ENCODE measurements at places on chromosomes 5 and 9.

DNA sequence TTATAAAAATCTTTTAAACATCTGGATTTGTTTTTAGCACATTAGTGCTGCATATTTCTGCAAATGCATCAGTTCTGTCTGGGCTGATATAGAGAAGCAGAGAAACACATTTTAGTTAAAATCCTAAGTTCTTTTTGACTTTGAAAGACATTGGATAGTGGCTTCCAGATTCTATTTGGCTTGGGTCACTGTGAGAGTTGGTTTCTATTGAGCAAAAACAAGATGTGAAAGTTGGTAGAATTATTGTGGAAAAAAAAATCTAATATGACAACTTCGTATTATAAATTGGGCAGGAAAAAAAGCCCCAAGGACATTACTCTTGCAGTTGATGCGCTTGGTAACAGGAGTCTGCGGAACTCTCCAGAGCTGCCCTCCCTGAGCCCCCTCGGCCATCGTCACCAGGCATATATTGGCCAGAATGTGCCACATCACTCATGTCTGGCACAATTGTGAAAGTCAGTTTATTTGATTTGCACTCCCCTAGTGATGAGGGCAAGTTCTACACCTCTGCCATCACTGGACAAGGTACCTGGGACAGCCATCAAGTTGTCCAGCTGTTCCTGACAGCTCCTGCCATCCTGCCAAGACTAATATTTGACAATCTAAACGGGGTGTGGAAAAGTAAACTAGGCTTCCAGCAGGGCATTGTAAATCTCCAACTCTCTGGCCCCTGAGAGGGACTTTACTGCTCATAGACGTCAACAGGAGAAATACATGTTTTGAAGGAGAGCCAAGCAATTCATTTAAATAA is 334.5 kb downstream of the TENT4A start:
- DNase-seq, result no peak

GRCh38 chr5:159660401-159660800 is 255.9 kb upstream of the ADRA1B start:
- no peak for DNase-seq

DNA sequence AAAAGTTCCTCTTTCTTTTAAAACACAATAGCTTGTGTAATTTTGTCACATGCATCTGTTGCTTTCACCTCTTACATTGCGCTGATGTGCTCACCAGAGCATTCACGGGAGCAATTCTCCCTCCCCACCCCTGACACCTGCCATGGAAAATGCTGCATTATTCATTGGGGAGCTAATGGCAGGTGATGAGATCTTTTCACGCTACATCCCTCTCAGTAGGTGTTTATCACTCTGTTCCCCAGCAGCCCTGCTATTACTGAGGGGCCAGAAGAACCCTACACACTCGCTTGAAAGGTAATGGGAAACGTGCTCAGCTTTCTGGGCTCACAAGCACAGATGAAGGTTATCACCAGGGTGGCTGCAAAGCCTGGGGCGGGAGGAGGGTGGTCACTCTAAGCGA is 398.0 kb downstream of the PSAT1 start:
- no peak for DNase-seq

DNA sequence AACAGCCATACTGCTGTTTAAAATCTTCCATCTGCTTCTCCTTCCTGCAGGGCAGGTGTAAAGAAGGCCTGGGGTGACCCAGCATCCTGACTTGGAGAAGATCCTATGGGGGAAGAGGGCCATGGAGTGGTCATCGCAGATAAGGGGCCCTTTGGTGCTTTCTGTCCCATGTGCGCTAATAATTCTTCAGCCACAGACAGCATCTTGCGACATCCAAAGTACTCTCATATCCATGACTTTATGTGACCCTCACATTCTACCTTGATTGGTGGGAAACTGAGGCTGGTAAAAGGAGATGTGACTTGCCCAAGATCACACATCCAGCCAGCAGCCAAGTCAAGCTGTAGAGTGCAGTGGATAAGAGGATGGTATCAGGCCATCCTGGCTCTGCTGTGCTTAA is 44.3 kb upstream of the HAND1 start:
- no peak for DNase-seq

DNA sequence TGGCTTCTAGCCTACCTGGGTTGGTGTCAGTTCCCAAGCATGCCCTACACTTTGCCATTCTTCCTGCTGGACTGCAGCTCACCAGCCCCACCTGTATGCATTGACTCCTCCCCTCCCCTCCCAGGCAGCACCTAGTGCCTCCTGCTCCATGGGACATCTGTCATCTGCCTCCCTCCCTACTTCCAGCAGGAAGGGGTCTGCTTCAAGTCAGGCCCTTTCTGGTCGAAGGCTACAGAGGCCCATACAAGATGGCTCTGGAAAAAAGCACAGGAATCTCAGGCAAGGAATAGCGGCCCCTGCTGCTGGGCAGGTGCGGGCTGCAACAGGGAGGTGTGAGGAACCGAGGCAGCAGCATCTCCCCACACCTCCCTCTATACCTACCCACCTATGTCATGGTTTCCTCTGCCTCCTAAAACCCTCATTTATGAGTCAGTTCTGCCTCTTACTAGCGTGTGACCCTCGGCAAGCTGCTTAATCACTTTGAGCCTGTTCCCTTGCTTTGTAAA is 19.7 kb downstream of the WWC1 start:
- DNase-seq, result no peak

GRCh38 chr5:93623153-93623552 is 40.1 kb downstream of the NR2F1 start:
- no peak for DNase-seq

- no peak for DNase-seq
These were observed 50.2 kb upstream of the DNAH5 start for GRCh38 chr5:13994621-13995253.

- no peak for DNase-seq
These were observed 570.6 kb upstream of the CLINT1 start for GRCh38 chr5:158429564-158429963.

DNA sequence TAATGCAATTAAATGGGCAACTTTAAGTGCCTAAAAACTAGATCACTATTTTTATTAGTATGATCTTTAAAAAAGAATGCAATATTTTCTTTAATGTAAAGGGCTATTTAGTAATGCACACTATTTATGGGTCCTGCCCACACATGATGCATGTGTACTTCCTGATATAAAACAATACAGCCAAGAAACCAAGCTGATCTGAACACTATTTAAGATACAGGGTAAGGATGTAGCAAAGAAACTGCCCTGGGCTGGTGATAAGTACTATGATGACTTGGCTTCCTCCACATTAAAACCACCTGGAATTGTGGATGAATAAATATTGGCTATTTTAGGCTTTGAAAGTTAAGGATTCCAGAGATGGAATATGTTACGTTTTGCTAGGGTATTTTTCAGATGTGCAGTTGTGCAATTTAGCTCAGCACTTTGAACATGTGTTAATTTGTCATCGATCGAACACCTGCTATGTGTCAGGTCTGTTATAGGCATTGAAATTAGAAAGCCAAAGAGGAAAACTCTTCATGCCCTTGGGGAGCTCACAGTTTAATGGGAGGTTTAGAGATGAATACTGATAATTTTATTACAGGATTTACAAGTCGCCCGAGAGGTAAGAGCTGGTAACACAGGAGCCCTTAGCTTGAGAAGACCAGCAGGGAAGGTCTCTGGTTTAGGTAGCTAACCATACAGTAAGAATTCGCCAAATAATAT is 276.7 kb downstream of the PLK2 start:
- DNase-seq, result no peak

GRCh38 chr5:172362755-172363154 is 79.2 kb upstream of the UBTD2 start:
- DNase-seq, result no peak

- DNase-seq, result no peak
These were observed 428.6 kb downstream of the DMAC1 start for GRCh38 chr9:7370988-7371387.

DNA sequence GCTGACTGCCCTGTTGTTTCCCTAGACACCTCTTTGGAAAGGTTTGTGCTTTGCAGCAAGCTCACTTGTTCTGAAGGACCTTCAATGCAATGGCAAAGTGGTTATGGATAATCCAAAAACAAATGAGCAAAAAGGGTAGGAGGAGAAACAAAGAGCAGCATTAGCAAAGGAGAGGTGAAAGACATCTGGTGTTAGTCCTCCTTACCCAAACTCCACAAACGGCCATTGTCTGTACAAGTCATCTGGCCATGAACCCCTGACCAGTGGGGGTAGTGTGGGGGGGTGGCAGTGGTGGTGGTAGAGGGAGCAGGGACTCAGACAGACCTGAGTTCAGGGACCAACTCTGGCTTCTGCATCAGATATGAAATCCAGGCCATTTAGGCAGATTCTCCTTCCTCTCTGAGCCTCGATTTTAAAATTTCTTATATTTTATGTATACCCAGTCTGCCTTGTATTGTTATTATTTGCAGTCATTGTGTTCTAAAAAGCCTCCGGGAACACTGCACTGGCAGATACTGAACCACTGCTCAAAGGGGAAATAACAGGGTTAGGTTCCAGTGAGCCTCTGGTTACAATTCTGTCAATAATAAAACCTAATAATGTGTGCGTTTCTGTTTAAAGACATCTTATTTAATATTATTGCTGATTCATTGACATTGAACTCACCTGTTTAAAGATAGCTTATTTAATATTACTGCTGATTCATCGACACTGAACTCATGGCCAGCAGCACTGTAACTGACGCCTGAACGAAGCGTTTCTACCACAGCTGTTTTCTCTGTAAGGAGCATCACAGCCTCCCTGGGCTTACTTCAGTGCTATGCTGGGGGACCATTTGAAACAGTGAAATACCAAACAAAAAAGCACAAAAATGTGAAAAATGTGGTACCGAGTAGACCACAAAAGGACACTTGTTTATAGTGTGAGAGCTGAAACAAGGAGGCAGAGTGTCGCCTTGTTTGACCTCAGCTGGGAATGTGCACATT is 156.0 kb downstream of the SEC61B start:
- DNase-seq, result no peak

DNA sequence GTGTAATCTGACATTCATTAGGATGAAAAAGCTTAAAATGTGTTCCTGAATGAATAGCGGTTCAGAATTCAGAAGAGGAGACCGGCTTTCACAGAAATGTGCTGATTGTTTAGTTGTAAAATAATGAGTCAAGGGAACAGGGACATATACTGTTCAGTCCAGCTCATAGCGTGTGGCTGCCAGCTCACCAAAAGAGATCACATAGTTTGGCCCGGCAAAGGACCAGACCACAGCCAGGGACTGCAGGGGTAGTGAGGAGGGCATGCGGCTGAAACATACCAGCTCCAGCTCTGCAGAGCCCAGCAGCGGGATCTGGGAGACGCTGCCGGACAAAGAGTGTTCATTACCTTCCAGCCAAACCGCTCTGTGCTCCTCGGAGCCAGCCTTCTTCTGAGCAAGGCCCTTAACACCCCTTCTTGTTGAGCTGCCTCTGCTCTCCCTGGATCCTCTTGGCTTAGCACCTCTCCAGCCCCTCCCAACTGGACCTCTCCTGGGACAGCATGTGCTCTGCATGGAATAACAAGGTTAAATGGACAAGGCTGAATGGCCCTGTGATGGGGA is 116.8 kb upstream of the CNTLN start:
- no peak for DNase-seq

- DNase-seq, result no peak
These were observed 23.9 kb downstream of the FGF10 start for GRCh38 chr5:44365345-44365744.

DNA sequence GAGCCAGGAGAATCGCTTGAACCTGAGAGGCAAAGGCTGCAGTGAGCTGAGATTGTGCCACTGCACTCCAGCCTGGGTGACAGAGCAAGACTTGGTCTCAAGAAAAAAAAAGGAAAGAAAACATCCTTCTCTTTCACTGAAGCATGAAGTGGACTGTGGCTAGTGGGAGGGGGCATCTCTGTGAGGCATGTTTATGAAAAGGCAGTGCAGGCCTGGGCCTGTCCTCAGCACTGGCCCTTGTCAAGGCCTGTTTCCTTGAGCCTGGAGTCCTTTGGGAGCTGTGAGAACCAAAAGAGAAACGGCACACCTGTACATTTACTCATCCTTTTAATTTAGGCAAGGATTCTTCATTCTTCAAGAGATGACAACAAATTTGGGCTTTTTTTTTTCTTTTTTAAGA is 18.3 kb upstream of the FUBP3 start:
- DNase-seq, result no peak

DNA sequence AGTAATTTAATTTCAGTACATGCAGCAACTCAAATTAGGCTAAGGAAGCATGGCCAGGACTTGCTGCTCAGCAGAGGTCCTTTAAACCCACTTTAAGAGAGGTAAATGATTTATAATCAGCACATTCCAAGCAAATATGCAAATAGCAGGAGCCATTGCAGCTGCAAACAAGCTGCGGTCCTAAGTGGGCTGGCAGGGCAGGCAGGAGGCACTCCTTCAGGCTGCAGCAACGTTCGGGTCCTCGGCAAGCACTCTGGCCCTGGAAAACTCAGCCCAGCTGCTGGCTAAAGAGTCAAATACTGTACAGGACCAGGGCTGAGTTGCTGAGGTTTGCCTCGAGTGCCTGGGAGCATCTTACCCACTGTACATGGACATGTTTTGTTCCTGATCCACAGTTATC is 126.9 kb downstream of the FSTL4 start:
- no peak for DNase-seq

GRCh38 chr9:4706971-4707622 is 27.7 kb downstream of the CDC37L1 start:
- no peak for DNase-seq

GRCh38 chr9:77975806-77976205 is 55.8 kb downstream of the GNAQ start:
- DNase-seq, result no peak

DNA sequence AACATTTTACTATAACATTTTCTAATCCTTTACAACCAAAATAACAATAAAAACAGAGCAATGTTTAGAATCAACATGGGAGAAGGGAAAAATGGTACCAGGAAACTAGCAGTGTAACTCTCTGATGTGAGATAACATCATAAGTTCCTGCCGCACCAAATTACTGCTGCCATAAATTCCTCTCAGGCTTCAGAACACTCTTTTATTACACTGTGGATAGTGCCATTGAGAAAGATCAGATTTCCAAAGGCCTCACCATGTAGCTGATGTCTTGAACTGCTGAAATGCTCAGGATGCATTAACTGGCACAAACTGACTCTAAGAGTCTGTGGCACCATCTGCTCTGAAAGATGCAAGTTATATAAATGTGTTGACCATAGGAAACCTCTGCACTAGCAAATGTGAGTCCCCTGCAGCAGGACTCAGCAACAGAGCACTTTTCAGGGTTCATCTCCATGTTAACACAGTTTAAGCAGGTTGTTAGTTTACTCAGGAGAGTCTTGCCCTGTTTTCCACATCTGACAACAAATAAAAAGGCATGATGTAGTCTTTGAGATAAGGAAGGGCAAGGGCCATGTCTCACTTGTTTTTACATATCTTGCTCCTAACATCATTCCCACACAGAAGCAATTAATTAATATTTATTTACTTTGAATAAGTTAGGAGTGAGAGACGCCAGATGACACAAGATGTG is 218.1 kb downstream of the CETN3 start:
- DNase-seq, result no peak

DNA sequence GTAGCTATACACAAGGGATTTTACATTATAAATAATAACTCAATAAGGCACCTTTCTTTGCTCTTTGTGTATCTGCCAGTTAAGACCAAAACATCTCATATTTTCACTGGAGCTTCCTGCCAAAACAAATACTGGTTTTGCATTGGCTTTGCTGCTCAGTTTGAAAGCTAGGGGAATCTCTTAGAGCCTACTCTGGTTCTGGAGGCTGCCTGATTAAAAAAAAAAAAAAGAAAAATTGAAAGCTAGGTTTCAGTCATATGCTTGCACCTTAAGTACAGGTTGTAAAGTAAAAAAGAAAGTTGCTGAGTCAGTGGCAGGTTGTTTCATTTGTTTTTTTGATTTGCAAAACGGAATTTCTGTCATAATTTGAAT is 2.3 kb downstream of the DENND4C start:
- DNase-seq, result no peak

Measured in activated CD4-positive, alpha-beta T cell treated with anti-CD3 and anti-CD28 coated beads, Interleukin-2, amount 50 U/mL, for 48 hours (primary cell).